Kidney (tissue), 22 donors: ENCODE measurements at places on chromosomes 7 and 10. TPM values are rescaled to one million over a fixed set of nuclear protein-coding genes. Genes with fewer than 3 reads are reported as not detected.

- H3K36me3 ChIP-seq = no peaks in the 10 kb centered on the region
- H3K4me1 ChIP-seq = peaks cover 2% of the 10 kb centered on the region
- peaks cover 6% of the 10 kb centered on the region for H3K27me3 ChIP-seq
- no peak within 1 kb of the TSS for H3K27ac ChIP-seq
- peak; percentile 74 for DNase-seq
Observed at GRCh38 chr10:120456626-120457430, at the start of gene PLPP4. PLPP4 (plus strand) TSS chr10:120457227; CDS start chr10:120457306, 79 bp downstream.

GRCh38 chr7:82105463-82105862, 335.6 kb upstream of the HGF start:
- H3K4me1 ChIP-seq = no peaks in the 10 kb centered on the region
- H3K27ac ChIP-seq = no peak overlapping the region
- no peaks in the 10 kb centered on the region for H3K27me3 ChIP-seq
- H3K4me3 ChIP-seq = no peak overlapping the region
- no peak for DNase-seq

The ZNF804B gene
- 0.19 TPM for total RNA-seq

The SPDYE2B gene
- total RNA-seq = not detected

The AKR1D1 gene
- not detected for total RNA-seq
